ENCODE measurements at places on chromosomes 2 and 18.

- DNase-seq: no peak
These were observed 199.2 kb downstream of the SMAD2 start for GRCh38 chr18:47731276-47731675.

GRCh38 chr2:26463244-26464192, 14.4 kb downstream of the OTOF start:
- DNase-seq: no peak

- DNase-seq: no peak
These were observed 31.6 kb upstream of the NCK2 start for GRCh38 chr2:105712981-105713596.

GRCh38 chr2:233934524-233934923, 17.4 kb downstream of the TRPM8 start:
- no peak for DNase-seq

GRCh38 chr2:19871836-19872235, 29.9 kb downstream of the TTC32 start:
- DNase-seq: no peak

DNA sequence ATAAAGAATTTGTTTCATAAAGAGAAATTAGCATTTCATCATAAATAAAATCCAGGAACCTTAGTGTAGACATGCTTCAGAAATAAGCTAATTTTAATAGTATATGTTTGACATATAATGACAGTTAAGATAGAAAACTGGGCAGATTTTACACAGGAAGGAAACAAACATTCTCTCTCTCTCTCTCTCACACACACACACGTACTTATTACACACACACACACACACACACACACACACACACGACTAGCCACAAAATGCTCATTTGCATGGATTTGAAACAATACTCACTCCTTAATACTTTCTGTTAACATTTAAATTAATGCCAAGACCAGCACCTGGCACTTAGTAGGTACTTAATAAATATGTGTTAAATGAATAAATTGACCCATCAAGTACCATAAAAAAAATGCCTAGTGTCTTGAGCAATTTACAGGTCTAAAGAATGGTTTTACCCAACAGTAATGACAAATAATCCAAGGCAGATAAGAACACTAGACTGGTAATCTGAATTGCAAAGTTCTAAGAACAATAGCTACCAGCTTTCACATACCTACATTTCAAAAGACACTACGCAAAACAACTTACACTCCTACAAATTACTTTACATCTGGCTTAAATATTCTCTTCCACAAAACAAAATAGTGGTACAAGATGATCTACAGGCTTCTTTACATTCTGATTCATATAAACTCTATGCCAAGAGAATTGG, 2.9 kb upstream of the GALNT3 start:
- DNase-seq: no peak

DNA sequence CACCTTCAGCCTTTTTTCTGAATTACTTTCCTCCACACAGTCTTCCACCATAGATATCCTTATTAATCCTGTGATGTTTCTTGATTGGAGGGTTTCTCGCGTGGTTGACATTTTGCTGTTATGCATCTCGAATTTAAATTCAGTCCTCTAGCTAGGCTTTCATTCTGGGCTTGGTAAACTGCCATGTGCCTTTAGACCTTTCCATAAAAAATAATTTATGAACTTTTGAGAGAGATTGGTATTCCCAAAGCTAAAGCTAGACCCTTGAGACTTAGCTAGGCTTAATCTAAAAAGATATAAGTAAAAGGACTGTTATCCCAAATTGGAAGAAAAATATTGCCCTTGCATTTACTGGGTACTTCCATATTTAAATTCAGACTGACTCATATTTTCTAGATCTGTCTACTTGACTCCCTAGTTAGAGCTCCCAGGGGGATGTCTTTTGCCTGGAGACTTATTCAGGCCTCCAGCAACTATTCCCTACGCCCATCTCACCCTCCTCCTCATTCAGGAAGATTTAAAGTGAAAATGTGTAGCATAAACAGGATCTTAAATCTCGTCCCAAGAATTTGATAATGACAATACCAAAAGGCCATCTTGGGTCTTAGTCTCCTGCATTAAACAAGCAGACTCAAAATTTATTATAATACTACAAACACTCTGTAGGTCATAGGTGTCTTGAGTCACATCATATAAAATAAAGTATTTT, 60.3 kb downstream of the KIAA2012 start:
- DNase-seq: no peak

GRCh38 chr2:159891917-159892730, 94.1 kb upstream of the CD302 start:
- no peak for DNase-seq

GRCh38 chr18:52531836-52532235, 191.8 kb downstream of the DCC start:
- DNase-seq: no peak

GRCh38 chr2:59413751-59414570, 1139.5 kb downstream of the BCL11A start:
- no peak for DNase-seq

GRCh38 chr2:77999376-77999775, 477.2 kb upstream of the LRRTM4 start:
- no peak for DNase-seq

- no peak for DNase-seq
These were observed 49.8 kb upstream of the ZBTB7C start for GRCh38 chr18:48459016-48459415.

DNA sequence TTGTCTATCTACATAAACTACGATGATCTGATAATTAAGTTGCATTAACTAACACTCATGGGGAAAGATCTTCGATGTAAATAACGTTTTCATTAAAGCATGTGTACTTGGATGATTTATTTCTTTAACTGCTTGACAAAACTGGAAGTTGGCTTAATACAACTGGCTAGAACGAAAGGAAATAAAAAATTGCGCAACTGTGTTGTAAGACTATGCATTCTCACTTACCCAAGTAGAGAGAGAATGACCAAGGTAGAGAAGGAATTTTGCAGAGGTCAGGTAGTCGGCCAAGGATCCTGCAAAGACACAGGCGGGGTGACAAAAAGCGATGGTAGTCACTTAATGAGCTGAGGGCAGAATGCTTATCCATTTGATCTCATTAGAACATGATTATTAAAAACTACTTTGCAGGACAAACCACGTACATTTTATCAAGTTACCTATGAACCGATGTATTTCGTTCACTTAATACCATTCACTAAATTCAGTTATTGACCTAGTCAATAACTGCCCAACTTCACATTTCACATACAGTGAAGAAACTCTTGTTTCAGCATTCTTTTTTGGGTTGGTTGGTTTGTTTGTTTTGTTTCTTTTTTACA, 900 bp downstream of the SLC40A1 start:
- DNase-seq: no peak

- no peak for DNase-seq
These were observed 56.3 kb downstream of the SCG2 start for GRCh38 chr2:223545830-223546229.

DNA sequence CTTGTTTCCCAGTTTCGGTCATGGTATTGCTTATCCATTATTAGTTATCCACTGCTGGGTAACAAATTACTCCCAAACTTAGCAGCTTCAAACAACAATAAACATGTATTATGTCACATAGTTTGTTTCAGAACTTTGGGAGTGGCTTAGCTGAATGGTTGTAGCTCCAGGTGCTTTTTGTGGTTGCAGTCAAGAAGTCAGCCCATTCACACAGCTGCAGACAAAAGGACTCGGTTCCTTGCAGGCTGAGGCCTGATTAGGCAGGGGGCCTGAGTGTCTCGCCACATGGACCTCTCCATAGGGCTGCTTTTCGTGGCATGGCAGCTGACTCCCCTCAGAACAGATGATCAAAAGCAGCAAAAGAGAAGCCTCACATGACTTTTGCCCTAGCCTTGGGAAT, 58.2 kb upstream of the ITGA4 start:
- DNase-seq: no peak

DNA sequence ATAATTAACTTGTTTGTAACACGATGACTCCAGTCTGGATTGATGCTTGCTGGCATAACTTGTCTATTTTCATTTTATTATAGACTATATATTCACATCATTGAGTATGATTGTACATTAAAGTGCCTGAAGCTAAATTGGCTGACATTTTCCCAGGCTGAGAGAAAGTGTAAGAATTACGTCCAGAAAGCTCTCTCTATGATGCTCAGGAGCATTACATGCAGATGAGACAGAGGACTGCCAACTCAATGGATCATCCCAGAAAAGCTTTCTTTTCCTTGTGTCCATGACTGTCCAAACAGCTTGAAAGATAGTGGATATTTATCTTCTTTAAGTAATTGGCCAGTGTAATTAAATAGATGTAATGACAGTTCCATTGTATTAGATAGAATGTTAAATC, 1372.2 kb upstream of the TMEFF2 start:
- no peak for DNase-seq

- no peak for DNase-seq
These were observed 172.5 kb downstream of the SMAD2 start for GRCh38 chr18:47758000-47758399.

GRCh38 chr2:195659114-195659513, 2.1 kb downstream of the SLC39A10 start:
- no peak for DNase-seq

GRCh38 chr2:10970666-10971065, 58.9 kb downstream of the KCNF1 start:
- DNase-seq: no peak

GRCh38 chr2:74281141-74281975, 61.9 kb downstream of the SLC4A5 start:
- no peak for DNase-seq

DNA sequence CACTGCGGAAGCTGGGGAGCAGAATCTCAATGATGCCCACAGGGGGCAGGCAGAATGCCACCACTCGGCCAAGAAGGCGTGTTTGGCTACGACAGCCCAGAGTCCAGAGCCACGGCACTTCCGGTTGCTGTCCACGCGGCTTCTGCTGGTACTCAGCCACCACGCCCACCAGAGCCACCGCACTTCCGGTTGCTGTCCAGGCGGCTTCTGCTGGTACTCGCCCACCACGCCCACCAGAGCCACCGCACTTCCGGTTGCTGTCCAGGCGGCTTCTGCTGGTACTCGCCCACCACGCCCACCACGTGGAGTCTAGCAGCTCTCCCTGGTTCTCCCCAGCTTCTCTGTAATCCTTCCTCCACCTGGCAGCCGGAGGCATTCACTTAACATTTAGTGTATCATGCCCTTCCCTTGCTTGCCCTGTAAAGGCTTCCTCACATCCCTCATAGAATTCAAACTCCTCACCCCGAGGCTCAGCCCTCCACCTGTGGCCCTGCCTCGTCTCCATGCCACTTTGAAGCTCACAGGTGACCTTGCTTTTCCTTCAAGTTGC, 40.1 kb upstream of the APCDD1 start:
- no peak for DNase-seq

- no peak for DNase-seq
These were observed 68.3 kb downstream of the SPRED2 start for GRCh38 chr2:65363879-65364666.

- DNase-seq: peak; percentile 75
These were observed 10.3 kb downstream of the PTPRN start for GRCh38 chr2:219298759-219299371.

DNA sequence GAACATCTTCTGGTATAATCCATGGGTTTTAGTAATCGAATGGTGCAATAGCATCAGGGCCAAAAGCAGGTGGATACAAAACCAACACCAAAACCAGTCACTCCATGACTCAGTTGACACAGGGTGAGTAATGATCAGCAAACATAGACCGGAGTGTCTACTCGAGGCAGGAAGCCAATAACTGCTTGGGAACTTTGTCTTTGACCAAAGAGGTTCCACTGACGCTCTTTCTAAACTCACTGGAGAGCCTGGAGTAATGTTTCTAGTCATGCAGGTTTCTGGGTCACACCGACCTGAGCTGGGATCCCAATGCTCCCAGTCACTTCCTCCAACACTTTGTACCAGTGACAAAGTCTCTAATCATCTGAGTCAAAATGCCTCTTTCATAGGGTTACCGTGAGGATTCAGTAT, 30.9 kb downstream of the MREG start:
- no peak for DNase-seq

DNA sequence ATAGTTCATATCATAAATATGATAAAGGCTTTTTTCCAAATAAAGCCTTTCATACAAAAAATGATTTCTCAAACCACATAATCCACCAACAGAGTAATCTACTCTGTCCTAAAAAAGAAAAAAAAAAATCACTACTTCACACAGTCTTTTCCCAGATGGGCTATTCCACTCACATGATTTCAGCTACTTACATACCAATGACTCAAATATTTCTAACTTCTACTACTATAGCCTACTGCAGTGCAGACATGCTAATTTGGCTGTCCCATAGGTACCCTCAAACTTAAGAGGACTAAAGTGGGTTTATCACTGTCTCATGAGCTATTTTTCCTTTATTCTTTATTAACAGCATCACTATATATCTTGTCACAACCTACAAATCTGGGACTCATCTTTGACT, 57.4 kb downstream of the SLC66A3 start:
- DNase-seq: no peak

DNA sequence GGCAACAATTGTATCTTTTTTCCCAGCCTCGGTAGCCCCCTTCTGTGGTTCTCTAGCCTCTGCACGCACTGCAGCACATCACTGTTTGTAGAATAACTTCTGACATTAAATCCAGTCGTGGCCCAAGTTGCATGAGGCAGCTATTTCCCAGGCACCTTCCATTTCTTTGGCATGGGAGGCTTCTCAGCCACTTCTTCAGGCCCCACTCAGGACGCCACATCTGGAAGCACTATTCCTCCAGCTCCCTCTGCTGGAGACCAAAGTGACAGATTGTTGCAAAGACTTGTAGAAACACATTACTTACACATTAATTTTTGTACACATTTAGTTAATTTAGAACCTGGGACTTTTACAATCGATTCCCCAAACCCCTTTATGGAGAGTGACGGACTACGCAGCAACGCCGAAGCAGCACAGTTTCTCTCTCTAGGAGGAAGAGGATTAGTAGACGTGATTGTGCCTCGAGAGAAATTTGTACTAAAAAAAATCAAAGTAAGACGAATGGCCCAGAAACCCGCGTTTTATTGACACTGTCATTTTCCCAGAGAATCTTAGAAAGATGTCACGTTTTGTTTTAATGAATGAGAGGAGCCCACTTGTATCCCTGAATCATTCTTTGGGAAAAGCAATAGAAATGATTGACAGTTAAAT, 57.8 kb upstream of the RGPD5 start:
- DNase-seq: no peak

DNA sequence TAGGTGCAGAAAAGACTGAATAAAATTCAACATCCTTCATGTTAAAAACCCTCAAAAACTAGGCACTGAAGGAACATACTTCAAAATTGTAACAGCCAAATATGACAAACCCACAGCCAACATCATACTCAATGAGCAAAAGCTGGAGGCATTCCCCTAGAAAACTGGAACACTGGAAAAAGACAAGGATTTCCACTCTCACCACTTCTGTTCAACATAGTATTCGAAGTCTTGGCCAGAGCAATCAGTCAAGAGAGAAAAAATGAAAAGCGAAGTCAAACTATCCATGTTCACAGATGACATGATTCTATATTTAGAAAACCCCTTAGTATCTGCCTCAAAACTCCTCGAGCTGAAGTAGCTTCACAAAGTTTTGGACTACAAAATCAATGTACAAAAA, 282.3 kb downstream of the PID1 start:
- no peak for DNase-seq

GRCh38 chr2:223820549-223820948, 16.8 kb downstream of the AP1S3 start:
- no peak for DNase-seq
